ENCODE measurements at places on chromosomes 1 and 21.

DNA sequence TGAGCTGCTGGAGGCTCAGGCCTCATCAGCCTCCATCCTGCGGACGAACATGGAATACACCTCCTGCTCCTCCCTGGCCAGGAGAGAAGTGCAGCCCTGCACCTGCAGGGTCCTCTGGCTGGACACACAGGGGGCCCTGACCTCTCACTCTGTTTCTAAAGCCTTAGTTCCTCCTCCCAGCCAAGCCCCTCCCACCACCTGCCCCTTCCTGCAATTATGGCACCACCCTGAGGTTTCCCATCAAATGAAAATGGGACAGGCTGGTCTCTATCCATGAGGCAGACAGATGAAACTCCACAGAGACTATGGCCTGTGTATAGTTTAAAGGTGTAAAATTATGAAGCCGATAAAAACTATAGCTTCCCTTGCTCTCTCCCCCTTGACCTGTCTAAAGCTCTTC is 42.6 kb downstream of the CACNA1S start:
- DNase-seq = no peak

GRCh38 chr1:198903203-198903602 is 264.4 kb downstream of the PTPRC start:
- peak; percentile 64 for DNase-seq

DNA sequence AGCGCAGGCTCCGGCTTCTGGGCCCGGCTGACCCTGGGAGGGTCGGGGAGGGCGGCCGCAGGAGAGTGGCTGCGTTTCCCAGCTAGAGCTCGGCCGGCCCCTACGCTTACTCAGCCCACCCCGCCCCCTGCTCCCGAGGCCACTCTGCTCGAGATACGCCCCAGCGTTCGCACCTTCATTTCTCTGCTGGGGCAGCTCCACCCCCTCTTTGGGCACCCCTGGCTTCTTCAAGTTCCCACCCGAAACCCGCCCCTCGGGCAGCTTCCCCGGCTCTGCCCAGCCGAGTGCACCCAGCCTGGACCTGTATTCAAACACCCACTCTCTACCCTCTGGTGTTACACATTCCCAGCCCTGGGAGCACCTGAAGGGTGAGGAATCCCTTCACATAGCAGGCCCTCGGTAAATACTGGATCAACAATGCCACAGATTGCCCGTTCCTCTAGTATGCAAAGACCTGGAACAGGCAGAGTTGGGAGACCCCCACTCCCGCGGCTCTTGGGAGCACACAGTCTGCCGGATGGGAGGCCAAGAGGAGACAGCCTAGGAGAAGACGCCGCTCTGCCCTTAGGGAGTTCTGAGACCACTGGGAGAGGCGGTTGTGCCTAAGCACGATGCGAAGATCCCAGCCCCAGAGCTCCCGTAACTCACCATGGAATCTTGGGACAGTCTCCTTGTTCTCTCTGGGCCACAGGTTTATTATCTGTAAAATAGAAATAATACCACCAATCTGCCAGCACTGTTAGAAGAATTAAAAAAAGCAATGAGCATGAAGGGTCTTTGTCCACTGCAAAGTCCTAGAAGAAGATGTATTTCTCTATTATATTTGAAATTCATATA is 566 bp upstream of the PAQR7 start:
- DNase-seq = no peak

GRCh38 chr1:64567426-64568170 is 97.7 kb downstream of the CACHD1 start:
- DNase-seq = no peak

- peak; percentile 69 for DNase-seq
These were observed 14.4 kb upstream of the ZFYVE9 start for GRCh38 chr1:52127181-52128180.

DNA sequence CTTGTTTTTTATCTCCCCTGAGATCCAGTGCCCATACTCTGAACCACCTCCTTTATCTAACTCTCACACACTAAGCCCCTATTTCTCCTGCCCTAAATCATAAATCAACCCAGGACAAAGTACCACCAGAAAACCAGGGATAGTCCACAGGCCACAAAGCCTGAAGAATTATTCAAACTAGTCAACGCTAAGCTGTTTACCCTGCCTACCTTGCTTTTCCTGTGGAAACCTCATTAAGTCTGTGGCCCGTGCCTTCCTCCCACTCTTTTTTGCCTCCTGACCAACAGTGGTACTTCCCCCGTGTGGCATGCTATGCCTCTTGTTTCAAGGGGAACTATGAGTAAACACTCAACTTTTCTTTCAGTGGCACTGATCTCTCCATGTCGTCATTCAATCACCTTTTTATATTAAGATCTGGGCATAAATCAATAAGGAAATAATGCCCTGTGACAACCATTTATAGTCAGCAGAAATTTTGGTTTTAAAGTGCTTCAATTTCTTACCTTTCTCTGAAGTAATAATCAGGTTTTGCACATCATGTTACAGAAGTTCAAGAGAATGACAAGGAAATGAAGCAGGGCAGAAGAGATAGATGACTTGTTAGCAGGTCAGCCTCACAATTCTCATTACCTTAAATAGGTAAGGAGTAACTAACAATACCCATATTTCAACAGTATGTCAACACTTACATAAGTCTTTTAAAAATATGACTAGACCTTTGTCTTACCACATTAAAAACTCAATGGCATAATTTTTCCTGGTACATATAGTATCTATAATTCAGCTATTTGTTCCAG is 32.1 kb downstream of the EYA3 start:
- no peak for DNase-seq

GRCh38 chr1:27528818-27529703 is 39.1 kb upstream of the WASF2 start:
- DNase-seq = peak; percentile 78

- DNase-seq = peak; percentile 84
These were observed 112.5 kb upstream of the KCNK2 start for GRCh38 chr1:214970016-214970415.

GRCh38 chr1:82318921-82319320 is 518.2 kb downstream of the ADGRL2 start:
- no peak for DNase-seq

DNA sequence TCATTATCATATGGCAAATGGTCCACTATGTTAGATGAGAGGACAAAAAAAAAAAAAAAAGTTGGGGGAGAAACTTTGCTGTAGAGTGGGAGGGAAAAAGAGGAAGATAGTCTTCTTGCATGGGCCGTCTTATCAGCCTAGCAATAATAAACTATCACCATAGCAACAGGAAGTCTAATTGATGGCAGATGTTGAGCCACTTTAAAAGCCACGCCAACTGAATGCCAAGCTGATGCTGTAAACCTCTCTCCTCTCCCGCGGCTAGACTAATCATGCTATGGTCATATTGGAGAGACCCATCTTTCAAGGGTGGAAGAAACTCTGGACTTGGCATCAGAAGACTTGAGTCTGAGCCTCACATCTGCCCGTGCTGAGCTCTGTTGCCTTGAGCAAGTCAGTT is 122.2 kb upstream of the HOOK1 start:
- DNase-seq = peak; percentile 98

GRCh38 chr1:33306653-33307493 is 14.0 kb downstream of the A3GALT2 start:
- DNase-seq = no peak

- no peak for DNase-seq
These were observed 17.0 kb upstream of the TMEM54 start for GRCh38 chr1:32918179-32918578.

- peak; percentile 17 for DNase-seq
These were observed 911 bp downstream of the LMO4 start for GRCh38 chr1:87329526-87330056.

DNA sequence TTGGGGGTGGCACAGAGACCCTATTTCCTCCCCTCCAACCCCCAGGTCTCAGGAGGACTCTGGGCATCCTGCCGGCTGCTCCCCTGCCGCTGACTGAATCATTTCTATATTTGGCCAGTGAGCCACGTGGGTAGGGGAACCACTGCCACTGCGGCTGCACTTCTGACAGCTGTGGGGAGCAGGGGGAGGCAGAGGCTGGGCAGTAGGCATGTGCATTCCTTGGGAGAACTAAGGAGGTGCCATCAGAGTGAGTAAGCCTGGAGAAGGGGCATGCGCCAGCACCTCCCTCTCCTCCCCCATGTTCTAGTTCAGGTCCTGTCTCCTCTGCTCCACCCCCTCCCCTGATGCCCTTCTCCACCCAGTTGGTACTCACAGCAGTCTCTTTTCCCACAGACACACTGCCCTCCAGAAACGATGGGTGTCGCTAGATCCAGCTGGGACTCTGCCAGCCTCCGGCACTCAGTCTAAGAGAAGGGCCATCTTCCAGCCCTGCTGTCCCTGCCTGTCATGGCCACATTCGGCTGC is 12.0 kb downstream of the PPFIA4 start:
- peak; percentile 85 for DNase-seq

DNA sequence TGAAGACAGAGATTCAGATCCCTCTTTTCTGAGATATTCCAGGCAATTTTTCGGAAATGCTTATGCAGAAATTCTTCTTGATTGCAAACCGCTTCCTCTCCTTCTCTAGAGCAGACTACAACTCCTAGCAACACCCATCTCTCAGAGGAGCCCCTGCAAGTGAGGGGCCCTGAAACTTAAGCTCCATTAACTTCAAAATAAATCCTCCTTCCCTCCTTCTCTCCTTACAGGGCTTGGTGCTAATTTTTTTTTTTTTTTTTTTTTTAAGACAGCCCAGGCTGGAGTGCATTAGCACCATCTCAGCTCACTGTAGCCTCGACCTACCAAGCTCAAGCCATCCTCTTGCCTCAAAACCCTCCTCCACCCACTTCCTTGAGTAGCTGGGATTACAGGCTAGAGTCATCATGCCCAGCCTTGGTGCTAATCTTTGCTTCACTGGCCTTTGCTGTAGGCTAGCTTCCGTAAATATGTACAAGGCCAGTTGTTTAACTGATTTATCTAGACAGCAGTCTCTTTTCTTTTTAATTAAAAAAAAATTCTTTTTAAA is 30.2 kb upstream of the SFPQ start:
- DNase-seq = no peak

- no peak for DNase-seq
These were observed 20.8 kb downstream of the CR1 start for GRCh38 chr1:207516729-207517128.

DNA sequence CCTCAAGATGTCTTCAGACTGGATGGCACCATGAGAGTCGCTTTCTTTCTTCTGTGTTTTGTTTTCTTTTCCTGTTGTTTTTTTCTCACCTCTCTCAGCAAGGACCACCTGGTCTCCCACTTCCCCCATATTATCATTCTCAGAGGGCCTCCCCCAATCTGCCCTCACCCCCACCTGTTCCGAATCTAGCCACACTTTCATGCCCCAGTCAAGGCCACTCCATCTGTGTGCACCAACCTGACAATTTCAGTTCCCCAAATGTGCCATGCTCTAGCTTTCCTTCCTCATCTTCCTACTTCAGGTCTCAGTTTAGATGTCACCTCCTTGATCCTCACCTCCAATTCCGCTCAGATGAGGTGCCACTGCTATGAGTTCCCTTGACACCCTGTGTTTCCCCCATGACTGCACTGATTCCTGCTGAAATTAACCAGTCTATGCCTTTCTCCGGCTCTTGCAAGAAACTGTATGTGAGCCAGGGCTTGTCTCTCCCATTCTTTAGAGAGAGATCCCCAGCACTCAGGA is 146.2 kb downstream of the PLPP3 start:
- no peak for DNase-seq

- peak; percentile 57 for DNase-seq
These were observed 32.3 kb downstream of the ERRFI1 start for GRCh38 chr1:7993593-7994479.

DNA sequence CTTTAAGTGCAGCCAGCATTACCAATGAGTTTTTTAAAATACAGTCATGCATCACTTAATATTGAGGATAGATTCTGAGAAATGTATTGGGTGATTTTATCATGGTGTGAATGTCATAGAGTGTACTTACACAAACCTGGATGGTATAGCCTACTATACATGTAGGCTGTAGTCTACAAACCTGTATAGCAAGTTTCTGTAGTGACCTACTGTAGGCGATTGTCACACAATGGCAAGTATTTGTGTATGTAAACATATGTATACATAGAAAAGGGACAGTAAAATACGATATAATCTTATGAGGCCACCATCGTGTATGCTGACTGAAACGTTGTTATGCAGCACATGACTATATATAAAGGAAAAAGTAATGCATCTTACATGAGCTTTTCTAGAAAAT is 48.2 kb downstream of the RPE65 start:
- DNase-seq = no peak

DNA sequence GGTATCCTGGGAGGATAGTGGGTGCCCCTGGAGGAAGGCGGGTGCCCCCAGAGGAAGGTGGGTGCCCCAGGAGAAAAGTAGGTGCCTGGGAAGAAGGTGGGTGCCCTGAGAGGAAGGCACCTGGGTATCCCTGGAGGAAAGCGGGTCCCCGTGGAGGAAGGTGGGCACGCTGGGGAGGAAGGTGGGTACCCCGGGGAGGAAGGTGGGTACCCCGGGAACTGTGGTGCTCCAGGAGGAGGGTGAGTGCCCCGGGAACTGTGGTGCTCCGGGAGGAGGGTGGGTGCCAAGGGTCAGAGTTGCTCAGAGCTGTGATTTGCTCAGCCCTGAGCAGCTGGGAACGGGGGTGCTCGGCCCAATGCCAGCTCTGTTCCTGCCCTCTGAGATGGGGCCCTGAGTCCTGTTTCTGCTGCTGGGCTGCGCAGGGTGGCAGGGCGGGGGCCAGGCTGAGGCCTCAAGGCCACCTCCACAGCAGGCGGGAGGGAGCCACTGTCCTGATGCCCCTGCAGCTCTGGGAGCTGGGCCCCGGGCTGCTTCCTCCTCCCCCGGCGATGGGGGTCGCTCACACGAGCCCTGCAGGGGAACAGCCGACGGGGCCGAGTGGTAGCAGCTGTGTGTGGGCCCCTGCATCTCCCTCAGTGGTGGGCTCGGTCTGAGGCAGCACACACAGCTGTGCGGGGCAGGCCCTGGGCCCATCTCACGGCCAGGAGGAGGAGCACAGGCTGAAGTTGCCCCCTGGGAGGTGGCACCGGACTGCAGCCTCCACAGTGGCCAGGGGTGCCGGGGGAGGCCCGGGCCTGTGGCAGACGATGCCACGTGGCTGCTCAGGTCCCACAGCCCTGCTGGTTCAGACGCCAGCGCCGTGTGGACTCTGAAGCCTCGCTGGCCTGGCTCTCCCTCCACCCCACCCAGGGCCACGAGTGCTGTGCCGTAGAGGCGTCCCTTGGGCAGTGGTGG is 57.4 kb downstream of the SLX9 start:
- DNase-seq = no peak

- DNase-seq = peak; percentile 24
These were observed 98.3 kb upstream of the CAMK1G start for GRCh38 chr1:209485167-209485566.

- no peak for DNase-seq
These were observed 4.3 kb downstream of the OSBPL9 start for GRCh38 chr1:51621161-51621560.
